ENCODE measurements at places on chromosomes 1 and 21.

DNA sequence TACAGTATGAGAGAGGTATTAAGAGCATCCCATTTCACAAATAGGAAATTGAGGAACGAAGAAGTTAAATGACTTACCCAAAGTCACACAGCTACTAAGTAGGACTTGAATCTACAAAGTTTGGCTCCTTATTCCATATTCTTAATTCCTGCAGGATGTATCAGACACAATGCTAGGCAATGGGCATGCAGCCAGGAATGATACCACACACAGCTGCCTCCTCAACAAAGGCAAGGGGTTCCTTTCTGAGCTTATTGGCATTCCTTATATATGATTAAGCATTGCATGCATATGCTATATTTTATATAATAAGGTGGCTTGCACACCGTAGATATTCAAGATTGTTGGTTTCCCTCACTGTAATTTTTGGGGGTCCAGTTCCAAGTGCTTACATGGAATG lies 34.2 kb upstream of the JUN start:
- peak; percentile 47 for DNase-seq

DNA sequence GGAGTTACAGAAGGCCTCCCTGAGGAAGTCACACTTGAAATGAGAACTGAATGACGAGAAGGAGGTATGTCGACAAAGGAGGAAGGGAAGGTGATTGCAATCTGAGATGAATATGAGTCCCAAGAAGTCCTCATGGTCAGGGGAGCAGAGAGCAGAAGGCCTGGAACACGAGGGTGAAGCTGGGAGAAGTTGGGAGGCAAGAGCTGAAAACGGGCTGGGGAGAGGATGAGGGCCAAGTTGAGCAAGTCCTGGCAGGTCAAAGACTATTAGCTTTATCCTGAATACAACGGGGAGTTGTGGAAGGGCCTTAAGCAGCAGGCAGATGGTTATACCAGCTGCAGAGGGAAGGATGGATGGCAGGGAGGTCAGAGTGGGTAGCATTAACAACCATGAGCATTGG lies 89.5 kb downstream of the KCNJ15 start:
- DNase-seq = no peak

- no peak for DNase-seq
These were observed 35.7 kb upstream of the CAP1 start for GRCh38 chr1:40004857-40005256.

GRCh38 chr1:77047978-77048614 lies 171.1 kb downstream of the PIGK start:
- no peak for DNase-seq

DNA sequence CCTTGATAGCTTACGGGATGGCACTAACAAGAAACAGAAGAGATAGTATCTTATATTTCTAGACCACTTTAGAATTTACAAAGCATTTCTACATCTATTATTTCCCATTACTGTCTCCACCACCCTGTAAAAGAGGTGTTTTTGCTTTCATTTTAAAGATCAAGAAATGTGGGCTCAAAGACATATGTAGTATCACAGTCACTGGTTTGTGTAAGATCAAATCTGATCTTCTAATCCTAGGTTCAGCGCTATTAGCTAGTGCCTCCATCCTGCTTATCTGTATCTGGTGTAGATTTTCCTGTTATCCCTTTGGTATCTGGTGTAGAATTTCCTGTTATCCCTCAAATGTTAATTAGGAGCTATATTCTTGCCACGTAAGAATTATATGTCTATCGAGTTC lies 23.6 kb upstream of the ZRANB2 start:
- DNase-seq = no peak

DNA sequence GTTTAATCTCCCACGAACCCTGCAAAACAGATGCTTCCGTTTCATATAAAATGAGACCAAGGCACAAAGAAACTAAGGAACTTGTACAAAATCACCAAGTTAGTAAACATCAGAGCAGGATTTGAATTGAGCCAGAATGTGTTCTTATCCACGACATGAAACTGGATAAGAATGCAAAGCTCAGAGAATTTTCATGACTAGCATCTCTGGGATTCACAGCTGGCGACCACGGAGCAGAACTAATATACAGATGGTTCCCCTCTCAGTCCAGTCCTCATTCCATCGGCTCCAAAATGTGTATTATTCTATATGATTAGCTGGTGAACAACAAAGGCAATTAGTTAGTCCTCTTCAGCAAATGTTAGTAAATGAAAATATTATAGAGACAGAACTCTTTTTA lies 72.3 kb upstream of the ERG start:
- no peak for DNase-seq

- DNase-seq = no peak
These were observed 6.2 kb downstream of the AHDC1 start for GRCh38 chr1:27597516-27598294.

GRCh38 chr1:227447531-227447990 lies 115.8 kb upstream of the ZNF678 start:
- DNase-seq = peak; percentile 87

DNA sequence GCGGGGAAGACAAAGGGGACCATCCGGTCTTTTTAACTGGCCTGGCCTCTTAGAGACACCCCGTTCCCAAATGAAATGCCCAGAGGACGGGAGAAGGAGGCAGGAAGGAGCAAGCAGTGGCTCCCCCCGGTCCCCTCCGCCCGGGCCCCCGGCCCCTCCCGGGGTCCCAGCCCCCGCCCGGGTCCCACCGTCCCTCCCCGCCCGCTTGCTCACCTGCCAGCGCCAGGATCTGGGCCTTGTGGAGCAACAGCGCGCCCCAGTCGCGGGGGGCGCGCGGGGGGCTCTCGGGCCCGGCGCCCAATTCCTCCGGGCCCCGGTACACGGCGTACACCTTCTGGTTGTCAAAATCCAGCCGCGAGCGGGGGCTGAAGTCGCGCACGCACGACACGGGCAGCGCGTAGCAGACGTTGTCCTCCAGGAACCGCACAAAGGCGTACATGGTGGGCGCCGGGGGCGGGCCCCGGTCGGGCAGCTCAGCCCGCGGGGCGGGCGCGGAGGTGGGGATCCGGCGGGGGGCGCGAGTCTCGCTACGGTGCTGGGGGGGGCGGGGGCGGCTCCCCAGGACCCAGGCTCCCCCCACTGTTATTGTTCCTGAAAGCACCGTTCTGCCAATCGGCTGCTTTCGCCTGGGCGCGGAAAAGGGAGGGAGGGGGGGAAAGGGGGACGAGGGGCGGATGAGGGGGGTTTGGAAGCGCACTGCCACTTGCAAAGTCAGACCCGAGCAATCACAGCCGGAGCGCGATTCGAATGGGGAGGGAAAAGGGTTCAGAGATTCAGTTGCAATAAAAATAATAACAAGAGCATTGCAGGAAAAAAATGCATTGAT lies at the start of gene BEND5:
TSS of gene BEND5 (minus strand) at position 499 of the 826 bp plus-strand sequence. CDS start at position 439, 60 bp downstream.
- DNase-seq = peak; percentile 85

GRCh38 chr1:201357211-201357610 lies 20.3 kb downstream of the TNNT2 start:
- DNase-seq = no peak

DNA sequence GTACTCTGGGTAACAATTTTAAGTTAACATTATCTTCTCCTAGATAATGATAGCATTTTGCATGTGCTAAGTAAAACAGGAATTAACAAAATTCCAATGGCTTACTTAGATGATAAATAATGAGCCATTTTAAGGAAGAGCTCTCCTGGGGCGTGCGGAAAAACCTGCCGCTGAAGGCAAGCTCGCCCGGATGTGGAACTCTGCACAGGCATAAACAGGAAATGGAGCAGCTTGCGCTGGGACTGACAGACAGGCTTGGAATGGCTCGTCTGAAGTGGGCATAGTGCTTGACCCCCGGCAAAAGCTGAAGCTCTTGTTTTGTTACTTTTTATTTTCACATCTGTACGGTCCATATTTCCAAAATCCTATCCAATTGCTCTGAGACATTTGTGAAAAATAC lies 169.2 kb downstream of the ZNF281 start:
- DNase-seq = no peak

GRCh38 chr1:210129759-210130158 lies 102.8 kb upstream of the SERTAD4 start:
- no peak for DNase-seq

DNA sequence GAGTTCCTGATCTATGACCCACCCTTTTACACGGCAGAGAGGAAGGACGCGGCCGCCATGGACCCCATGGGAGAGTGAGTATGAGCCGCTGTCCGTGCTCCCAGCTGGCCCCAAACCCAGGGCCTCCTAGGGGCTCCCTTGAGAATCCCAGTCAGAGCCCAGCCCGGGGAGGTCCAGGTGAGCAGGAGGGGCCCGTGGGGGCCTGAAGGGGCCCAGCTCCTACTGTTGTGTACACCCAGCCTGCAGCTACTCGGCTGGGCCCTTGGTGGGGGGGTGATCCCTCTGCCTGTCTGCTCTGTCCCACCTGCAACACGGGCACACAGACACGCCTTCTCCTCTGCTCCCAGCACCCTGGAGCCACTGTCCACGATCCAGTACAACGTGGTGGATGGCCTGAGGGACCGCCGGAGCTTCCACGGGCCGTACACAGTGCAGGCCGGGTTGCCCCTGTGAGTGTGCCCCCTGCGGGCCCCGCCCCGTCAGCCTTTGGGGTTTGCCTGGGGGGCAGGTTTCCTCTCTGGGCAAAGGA lies 28.6 kb upstream of the LRRC3 start:
- no peak for DNase-seq

GRCh38 chr1:7636795-7637526 lies 134.1 kb upstream of the VAMP3 start:
- DNase-seq = no peak

GRCh38 chr1:107277022-107277421 lies 136.2 kb downstream of the NTNG1 start:
- DNase-seq = peak; percentile 21

- no peak for DNase-seq
These were observed 73.6 kb upstream of the TBX15 start for GRCh38 chr1:119061700-119062099.

- DNase-seq = no peak
These were observed 455.3 kb upstream of the USP24 start for GRCh38 chr1:55670331-55671082.

GRCh38 chr1:202240956-202241355 lies 47.4 kb downstream of the LGR6 start:
- no peak for DNase-seq

DNA sequence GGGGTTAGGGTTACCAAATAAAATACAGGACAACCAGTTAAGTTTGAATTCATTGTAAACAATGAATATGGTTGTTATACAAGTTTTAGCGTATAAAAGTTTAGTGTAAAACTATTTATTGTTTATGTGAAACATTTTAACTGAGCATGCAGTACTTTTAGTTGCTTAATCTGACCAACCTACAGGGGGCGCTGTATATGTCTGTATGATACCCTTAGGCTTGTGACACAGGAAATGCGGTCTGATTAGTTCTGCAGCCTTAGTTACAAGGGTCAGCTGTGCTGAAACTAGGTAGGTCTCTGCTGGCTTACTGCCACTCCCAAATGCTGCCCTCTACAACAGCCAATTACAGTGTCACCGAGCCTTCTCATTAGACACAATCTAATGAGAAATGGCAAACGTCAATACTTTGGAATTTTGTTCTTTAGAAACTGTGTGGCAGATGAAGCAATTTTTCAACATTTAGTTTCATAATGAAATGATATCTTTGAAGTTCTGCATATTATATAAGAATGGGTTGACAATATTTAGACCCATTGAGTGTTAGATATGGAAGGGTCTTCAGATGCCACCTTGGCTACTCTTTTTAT lies 56.2 kb downstream of the NTNG1 start:
- no peak for DNase-seq

- no peak for DNase-seq
These were observed 42.4 kb downstream of the AKNAD1 start for GRCh38 chr1:108814343-108815125.

DNA sequence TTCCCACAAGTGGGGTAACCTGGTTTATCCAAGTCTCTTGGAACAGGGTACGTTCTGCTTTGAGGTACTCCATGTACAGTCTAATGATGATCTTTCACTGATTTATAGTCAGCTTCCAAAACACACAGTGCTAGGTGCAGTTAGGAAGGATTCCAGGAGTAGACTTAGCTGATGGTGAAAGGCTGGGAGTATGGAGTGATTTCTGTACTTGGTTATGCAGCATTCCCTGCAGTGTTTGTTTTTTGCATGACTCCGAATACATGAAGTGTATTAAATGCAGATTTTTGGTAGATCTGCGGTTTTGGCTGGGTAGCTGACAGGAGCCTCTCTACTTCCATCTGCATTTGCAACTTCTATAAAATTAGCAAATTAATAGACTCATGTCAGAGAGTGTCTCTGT lies 3.7 kb downstream of the HMGN2 start:
- DNase-seq = no peak

GRCh38 chr1:204032642-204033235 lies 40.2 kb upstream of the SOX13 start:
- DNase-seq = no peak

GRCh38 chr1:76294482-76295194 lies 220.1 kb downstream of the ST6GALNAC3 start:
- no peak for DNase-seq

DNA sequence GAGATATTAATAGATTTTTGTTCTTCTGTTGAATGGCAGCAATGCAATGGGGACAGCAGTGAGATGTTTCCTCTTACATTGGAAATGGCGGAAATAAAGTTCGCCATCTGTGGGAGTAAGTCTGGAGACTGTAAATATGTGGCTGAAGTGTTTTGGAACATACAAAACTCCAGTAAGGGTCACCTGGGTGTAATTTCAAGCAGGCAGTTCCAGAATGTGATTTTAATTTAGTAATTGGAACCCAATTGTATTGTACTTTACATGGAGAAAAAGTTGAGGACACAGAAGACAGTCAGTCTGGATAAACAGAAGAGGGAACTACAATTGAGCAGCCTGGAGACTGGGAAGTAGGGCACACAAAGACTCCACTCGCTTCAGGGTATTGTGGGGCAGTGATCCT lies 108.6 kb downstream of the NTMT2 start:
- no peak for DNase-seq

- no peak for DNase-seq
These were observed 6.8 kb downstream of the C1orf167 start for GRCh38 chr1:11768821-11769220.

GRCh38 chr1:74180490-74180889 lies 17.5 kb downstream of the LRRIQ3 start:
- no peak for DNase-seq

- no peak for DNase-seq
These were observed 19.9 kb upstream of the CLDN14 start for GRCh38 chr21:36499578-36500471.

GRCh38 chr1:29290414-29290985 lies 54.2 kb downstream of the PTPRU start:
- no peak for DNase-seq

DNA sequence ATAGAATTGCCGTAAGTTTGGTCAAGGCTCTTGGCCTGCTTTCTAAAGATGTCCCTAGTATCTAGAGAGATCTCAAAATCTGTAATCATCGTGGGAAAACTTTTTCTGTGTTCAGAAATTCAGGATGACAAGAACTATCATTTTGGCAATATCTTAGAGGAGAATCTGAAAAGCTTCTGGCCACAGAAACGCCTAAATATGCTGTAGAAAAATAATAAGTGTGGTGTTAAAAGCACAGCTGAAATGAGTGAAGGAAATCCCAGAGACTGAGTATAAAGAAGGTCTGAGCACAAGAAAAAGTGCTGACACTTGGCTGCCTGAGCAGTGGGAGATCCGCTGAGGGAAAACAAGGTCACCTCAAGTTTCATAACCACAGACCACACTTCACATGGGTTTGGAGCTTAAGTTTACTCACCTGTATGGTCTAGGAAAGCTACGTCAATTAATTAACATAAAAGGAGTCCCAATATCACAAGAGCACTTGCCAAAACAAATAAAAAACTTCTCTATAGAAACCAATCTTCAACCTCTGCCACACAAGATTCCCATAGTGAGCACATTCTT lies 235.2 kb upstream of the IRF2BP2 start:
- DNase-seq = no peak

All from urothelium cell line (cell line).